Small intestine (tissue), 16 donors: ENCODE measurements at places on chromosomes 2 and 18. TPM values are rescaled to one million over a fixed set of nuclear protein-coding genes. Genes with fewer than 3 reads are reported as not detected.

The E2F6 gene
- 4.9 TPM for polyA plus RNA-seq

The CHRND gene
- 0.53 TPM for polyA plus RNA-seq

The MALL gene
- polyA plus RNA-seq: 199 TPM

The ATP6V1C2 gene
- 1.3 TPM for polyA plus RNA-seq

DNA sequence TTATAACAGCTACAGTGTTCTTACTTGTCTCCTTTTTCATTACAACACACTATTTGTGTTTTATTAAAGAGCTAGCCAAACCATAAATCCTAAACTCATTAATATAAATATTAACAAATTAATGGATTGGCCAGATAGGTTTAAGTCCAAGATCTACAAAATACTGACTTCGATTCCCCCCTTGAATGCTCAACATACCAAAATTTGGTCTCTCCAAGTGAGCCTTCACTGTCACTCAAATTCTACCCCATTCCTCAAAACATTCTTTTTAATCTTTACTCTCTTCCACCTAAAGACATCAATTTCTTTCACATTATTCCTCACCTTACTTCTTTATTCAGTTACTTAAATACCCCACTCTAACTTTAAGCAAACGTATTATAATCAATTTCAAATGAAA is 281.5 kb downstream of the ICOS start:
- no peaks in the 10 kb centered on the region for H3K27me3 ChIP-seq
- H3K4me3 ChIP-seq: no peak overlapping the region
- no peaks in the 10 kb centered on the region for H3K36me3 ChIP-seq
- H3K4me1 ChIP-seq: no peaks in the 10 kb centered on the region
- DNase-seq: no peak
- no peak overlapping the region for H3K27ac ChIP-seq

DNA sequence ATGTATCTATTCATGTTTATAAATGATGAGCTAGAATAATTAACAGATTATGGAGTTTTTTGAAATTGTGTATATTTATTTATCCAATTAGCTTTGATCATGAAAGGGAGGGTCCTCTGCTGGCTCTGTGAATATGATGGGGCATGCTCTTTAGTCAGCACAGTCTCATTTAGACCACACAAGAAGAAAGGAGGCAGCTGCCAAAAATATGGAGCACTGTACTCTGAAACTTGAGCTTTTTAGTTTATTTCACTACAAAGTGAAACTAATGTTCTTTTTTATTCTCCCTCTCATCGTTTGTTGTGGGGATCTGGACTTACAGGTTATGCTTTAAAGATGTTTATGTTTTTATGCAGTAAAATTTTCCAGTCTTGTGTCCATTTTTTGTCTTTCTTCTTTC is 266.9 kb upstream of the GULP1 start:
- DNase-seq: no peak
- no peak overlapping the region for H3K4me3 ChIP-seq
- no peaks in the 10 kb centered on the region for H3K4me1 ChIP-seq
- H3K27me3 ChIP-seq: no peaks in the 10 kb centered on the region

DNA sequence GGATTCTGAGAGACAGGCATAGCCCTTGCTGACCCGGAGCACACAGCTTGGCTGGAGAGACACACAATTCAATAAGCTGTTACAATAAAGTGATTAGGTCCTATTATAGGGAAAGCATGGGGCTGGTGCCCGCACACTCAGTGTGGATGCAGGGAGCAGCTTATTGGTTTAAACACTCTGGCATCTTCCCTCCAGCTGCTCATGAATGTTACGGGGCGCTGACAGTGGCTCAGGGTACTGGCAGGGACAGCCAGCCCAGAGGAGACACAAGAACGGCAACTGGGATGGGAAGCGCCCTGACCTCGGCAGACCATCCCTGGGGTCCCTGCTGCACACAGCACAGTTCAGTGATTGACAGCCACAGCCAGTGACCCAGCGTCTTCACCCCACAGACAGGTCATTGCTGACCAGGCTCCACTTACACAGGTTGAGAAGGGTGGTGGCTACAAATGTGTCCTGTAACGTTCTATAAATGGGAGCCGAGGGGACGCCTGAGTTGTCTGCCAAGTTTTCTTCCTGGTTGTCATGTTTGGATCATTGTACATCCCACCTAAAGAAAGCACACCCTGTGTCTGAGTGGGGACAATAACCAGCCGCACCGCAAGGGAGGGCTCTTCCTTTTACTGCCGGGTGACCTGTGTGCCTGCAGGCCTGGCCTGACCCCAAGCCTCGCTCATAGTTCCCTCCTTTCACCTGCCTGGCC is 60.3 kb downstream of the SH3BP4 start:
- H3K4me3 ChIP-seq: no peak overlapping the region
- no peak overlapping the region for H3K27ac ChIP-seq
- H3K27me3 ChIP-seq: no peaks in the 10 kb centered on the region
- H3K36me3 ChIP-seq: no peaks in the 10 kb centered on the region
- DNase-seq: no peak

DNA sequence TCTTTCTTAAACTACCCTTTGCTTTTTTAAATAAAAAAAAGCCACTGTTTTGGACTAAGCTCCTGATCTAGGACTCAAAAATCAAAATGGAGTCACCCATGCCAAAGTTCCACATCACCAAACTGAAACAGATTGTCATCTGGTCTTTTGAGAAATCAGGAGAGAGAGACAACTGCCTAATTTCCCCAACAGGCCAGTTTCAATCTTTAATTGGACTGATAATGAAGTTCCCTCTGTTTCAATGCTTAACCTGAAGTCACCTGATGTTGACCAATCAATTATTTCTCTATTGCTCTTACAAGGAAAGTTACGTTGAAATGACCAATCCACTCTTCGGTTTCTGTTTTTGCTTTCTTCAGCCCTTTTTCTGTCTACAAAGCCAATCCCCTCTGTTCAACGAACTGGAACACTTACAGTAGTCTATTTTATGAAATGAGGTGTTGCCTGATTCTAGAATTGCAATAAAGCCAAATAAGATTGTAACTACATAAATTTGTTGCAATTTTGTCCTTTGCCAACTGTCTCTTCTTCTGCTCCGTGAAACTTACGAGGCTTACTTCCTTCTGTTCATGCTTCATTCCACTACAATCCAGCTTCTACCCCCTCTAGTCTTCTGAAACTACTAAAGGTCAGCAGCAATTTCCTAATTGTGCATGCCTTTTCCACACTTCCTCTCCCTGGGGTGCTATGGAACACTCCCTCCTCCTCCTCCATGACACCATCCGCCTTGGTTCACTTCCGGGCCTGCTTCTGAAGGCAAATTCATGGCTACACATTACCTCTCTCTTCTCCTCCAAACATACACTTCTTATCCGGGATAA is 95.2 kb upstream of the CD302 start:
- H3K4me1 ChIP-seq: peaks cover 13% of the 10 kb centered on the region
- H3K4me3 ChIP-seq: no peak overlapping the region
- no peaks in the 10 kb centered on the region for H3K27me3 ChIP-seq
- H3K36me3 ChIP-seq: no peaks in the 10 kb centered on the region
- DNase-seq: no peak

DNA sequence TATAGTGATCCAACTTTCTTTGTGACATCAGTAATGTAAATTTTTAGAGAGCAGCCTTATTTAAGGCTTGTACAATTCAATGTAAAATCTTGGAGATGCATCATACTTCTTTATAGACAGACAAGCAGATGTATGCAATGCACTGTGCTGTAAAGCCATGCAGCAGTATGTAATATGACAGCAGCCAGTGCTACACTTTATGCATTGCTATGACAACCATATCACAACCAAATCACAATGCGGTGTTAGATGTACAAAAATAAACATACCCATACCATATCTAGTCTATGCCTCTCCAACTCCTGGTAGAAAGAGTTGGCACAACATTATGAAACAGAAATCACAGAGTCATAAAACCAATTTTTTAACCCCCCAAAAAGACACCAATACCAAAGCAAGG is 110.3 kb upstream of the WDSUB1 start:
- H3K27ac ChIP-seq: no peak overlapping the region
- H3K36me3 ChIP-seq: peaks cover 6% of the 10 kb centered on the region
- H3K27me3 ChIP-seq: no peaks in the 10 kb centered on the region
- no peaks in the 10 kb centered on the region for H3K4me1 ChIP-seq

GRCh38 chr2:25685741-25686140 is 12.4 kb upstream of the DTNB start:
- DNase-seq: no peak
- no peak overlapping the region for H3K27ac ChIP-seq
- no peaks in the 10 kb centered on the region for H3K36me3 ChIP-seq
- no peak overlapping the region for H3K4me3 ChIP-seq
- H3K27me3 ChIP-seq: no peaks in the 10 kb centered on the region

DNA sequence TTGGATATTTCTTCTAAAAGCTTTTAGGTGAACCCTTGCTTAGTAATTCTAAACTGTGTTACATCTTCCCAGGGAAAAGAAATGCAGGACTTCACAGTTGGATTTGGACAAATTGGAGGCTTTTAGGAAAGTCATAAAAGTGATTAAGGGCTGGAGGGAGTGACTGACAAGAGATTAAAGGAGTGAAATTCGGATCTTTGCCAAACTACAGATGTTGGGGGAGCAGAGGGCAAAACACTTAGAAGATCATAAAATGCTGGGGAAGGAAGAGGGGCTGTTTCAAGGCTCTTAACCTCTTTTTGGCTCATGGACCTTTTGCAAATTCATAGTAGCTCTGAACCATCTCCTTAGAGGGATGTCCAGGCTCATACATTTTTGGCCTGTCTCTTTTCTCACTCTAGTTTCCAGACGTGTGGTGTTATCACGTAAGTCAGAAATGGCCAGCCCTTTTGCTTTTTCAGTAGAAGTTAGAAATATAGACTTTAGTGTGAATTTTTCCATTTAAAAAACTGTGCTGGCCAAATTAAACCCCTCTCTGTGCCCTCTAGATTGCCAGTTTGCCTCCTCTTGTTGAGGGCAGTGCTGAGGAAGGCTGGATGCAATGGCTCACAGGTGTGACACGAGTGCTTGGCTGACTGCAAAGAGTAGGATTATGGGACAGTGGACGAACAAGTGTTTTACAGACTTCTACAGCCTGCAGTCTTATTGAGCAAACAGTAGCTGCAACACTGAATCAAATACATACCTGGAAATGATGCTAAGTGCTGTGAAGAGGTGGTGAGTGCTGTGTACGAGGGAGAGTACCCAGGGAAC is 109.9 kb downstream of the LYPD6B start:
- H3K36me3 ChIP-seq: no peaks in the 10 kb centered on the region
- peaks cover 2% of the 10 kb centered on the region for H3K27me3 ChIP-seq
- H3K27ac ChIP-seq: no peak overlapping the region

DNA sequence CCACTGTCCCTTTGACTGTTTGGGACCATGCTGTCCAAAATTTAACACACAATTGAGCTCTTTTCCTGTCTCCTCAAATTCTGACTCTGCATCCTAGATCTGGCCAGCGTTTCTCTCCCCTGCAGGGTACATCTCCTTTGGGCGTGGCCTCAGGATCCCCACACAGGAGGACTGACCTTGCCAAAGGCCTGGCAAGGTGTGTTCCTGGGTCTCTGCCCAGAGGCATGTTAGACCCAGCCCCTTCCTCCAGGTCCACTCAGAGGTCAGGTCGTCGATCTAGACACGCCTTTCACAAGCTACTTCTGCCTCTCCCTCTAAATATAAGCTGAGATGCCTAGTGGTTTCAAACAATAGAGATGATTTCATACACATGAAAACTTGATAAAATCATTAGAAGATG is 45.4 kb upstream of the SMIM21 start:
- H3K4me1 ChIP-seq: no peaks in the 10 kb centered on the region
- H3K27me3 ChIP-seq: peaks cover 4% of the 10 kb centered on the region
- H3K27ac ChIP-seq: no peak overlapping the region
- no peak for DNase-seq
- no peak overlapping the region for H3K4me3 ChIP-seq

DNA sequence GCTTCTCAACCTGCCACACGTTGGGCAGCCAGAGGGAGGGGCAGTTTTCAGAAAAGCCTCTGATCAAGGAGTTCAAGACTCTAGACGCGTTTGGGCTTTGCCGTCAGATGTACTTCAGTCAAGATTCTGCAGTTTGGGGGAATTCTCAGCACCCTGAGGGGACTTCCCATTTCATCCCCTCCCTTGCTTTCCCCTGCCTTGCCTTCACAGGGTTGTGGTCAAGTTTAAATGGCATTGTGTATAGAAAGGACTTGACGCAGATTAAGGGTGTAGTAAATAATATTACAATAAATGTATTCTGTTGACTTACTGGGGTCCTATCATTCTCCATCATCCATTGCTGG is 198.3 kb upstream of the NABP1 start:
- no peak overlapping the region for H3K27ac ChIP-seq
- peaks cover 6% of the 10 kb centered on the region for H3K4me1 ChIP-seq
- H3K4me3 ChIP-seq: no peak overlapping the region
- no peaks in the 10 kb centered on the region for H3K27me3 ChIP-seq
- no peaks in the 10 kb centered on the region for H3K36me3 ChIP-seq
- DNase-seq: no peak

DNA sequence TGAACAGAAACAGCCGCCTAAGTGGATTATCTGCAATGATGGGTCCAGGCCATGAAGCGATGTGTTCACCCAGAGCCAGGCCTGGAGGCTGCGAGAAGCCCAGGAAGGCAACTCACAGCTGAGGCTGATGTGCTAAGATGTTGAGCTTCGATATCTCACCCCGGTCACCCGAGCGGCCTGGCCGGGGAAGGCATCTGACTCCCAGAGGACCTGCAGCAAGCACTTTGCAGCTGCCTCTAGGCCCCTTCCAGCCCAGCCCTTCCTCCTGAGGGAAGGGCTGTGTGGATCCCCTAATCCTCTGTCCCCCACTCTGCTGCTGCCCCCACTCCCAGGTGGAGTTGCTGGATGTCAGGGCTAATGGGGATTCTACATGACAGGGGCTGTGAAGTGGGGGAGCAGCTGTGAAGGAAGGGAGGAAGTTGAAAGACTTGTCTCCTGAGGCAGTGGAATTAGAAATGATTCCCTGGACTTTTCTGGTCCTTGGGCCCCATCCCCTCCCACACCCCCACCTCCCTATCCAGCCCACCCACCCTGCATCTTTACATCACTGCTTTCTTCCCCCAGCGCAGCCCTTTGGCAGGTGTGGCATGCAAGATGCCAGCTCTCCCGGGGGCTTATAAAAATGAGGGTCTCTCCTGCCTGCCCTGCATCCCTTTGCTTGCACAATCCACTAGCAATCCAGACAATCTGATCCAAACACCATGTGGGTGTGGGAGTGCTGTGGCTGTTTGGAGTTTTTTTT is 4.3 kb downstream of the ATP6V1B1 start:
- H3K36me3 ChIP-seq: no peaks in the 10 kb centered on the region
- H3K27ac ChIP-seq: no peak overlapping the region
- H3K4me1 ChIP-seq: no peaks in the 10 kb centered on the region
- no peak for DNase-seq

DNA sequence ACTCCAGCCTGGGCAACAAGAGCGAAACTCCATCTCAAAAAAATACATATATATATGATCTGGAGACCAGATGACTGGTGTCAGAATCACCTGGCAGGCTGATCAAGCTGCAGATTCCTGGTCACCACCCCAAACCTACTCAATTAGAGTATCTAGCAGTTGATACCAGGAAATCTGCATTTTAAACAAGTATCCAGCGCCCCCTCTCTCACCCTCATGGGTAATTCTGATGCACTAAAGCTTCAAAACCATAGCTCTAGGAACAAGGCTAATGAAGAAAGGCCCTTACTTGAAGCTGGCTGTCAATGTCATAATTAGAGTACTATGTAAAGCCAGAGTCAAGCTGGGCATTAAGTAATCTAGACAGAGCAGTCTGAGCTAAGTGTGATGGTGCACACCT is 25.0 kb upstream of the PCBP1 start:
- no peak for DNase-seq
- no peak overlapping the region for H3K27ac ChIP-seq
- no peak overlapping the region for H3K4me3 ChIP-seq
- H3K36me3 ChIP-seq: peaks cover 11% of the 10 kb centered on the region
